ENCODE measurements at places on chromosomes 5 and 9. TPM values are rescaled to one million over a fixed set of nuclear protein-coding genes. Genes with fewer than 3 reads are reported as not detected.
A peak's percentile ranks its signal among the peaks of the same experiment; 100 is the strongest.

DNA sequence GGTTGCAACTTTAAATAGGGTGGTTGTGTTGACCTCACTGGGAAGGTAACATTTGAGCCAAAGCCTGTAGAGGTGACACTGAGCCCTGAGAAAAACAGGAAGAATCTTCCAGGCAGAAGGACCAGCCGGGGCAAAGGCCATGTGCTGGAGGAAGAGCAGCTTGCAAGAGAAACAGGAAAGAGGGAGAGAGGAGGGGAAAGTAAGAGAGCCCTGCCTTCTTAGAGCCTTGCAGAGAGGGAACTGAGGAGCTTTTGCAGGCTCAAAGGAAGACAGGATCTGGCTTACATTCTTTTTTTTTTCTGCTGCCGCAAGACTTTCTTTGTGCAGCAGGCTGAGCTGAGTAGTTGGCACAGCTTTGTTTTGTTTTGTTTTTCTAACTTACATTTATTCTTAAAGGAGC is 17.4 kb downstream of the C9orf153 start:
- DNase-seq = no peak

GRCh38 chr9:81976351-81976750 is 12.2 kb upstream of the SPATA31D1 start:
- DNase-seq = no peak

DNA sequence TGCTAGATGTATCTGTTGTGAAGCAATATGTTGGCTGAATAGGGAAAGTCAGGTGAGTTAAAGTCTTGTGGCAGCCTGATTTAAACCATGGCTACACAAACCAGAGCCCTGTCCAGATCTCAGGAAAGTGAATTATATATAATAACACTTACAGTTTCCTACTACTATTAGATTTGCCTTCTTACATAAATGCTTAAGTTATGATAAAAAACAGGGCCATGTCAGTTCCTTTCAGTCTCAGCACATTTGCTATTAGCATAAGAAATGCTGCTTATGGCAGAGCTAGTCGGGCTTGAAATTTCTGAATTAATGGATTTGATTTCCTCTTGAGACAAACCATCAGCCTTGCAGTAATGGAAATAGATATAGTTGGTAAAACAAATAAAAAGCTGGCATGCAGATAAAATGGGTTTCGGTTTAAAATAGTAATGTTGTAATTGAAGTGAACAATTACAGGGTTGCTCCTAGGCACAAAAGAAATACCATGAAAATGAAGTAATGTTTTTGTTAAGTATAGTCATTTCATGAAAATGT is 664.2 kb upstream of the ZNF608 start:
- DNase-seq = no peak

DNA sequence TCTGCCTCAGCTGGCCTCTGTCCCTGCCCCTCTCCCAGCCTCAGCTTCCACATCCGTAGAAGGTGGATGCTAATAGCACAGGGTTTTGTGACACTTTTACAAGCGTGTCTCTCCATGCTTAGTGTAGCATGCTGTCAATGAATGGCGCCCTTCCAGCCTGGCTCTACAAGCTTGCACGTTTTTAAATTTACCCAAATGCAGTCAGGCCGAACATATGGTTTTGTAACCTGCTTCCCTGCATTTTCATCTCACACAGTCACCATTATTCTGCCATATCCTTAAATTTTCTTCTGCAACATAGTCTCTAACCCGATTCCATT is 28.8 kb downstream of the FAM163B start:
- DNase-seq = no peak

DNA sequence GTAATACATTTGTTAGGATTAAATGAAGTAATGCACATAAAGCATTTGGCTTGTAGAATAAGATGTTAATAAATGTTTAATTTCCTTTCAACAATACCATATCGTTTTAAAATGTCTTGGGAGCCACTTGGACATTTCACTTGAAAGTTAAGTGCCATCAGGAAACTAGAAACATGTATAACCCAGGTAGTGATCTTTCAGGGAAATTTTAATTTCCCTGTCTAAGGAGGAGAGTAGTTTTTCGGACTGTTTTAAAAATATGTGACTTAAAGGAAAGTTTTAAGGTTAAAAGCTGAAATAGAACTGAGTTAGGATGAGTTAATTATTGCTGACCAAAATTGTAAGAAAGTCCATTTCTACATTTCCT is 18.0 kb downstream of the CDC42SE2 start:
- DNase-seq = no peak

DNA sequence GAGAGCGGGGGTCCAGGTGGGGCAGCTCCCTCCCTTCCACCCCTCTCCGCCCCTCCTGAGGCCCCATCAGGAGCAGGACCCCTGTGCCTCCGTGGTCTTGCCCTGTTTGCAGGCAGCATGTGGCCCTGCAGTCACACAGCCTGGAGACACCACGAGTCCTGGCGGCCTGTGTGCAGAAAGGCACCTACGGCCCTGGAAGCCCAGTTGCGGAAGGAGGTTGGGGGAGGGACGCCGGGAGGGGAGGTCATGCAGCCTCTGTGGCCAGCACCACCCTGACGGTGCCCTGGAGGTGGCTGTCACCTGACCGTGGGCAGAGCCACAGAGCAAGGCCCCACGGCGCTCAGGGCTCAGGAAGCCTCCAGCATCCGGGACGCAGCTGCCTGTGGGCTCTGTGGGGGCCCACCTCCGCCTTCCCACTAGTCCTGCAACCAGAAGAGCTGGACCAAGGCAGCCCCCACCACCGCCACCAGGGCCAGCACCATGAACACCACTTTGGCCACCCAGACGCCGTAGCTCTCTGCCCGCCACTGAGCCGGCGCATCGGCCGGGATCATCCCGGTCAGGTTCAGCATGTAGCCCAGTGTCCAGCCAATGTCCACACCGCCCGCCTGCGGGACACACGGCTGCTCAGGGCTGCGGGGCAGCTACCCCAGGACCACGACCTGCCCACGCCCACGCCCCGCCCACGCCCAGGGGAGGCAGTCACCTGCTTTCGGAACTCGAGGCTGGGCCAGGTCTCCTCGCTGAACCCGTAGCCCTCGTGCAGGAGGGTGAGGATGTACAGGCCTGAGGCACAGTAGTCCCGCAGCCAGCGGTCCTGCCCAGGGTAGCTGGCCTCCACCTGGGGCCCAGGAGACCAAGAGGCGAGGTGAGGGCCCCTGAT is 6.4 kb downstream of the ENTPD8 start:
- no peak for DNase-seq

DNA sequence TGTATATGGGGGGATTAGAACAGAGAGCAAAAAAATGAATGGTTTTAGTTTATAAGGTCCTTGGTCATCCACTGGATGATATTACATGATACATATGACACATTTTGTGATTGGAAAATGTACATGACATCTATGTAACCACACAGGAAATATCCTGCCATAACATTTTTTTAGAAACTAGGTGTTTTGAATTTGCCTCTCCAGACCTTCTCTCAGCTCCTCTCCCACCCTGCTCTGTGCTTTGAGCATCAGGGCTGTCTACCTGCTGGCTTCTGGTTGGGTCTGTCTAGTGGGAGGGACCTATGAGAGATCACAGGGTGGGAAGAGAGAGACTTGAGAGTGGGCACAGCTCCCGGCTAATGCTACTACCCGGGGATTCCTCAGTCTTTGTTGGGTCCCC is 24.4 kb downstream of the AKNA start:
- DNase-seq = no peak

GRCh38 chr9:84659313-84659712 is 10.2 kb upstream of the NTRK2 start:
- DNase-seq = no peak

GRCh38 chr5:150783422-150783928 is 4.9 kb downstream of the SMIM3 start:
- peak; percentile 90 for DNase-seq

DNA sequence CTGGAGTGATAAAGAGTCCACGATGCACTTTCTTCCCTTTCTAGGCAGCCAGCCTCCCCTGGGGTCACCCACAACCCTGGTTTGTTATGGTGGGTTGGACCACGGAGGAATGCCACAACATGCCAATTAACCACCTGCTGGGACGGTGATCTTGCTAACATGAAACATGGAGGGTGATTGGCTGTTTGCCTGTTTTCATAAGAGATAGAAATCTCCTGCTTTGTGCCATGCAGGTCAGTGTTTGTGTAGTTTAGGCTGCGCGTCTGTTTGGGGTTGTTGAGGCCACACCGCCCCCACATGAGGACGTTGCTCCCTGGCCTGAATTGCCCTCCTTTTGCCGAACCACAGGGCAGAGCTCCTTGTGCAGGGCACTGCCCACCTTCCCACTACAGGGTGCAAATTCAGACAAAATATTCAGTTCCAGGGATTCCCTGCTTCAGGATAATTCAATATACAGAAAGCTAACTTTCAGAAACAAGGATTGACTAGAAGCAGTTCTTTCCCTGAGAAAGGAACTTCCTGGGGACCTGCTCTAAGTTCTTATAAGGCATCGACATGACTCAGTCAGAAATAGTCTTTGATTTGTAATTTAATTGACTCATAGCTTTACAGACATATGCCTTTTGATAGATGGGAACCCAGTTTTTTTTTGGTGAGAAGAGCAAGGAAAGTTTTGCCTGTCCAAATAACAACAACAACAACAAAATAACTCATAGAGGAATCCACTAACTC is 427.6 kb downstream of the GADD45G start:
- DNase-seq = no peak

GRCh38 chr5:73901455-73901854 is 275.5 kb downstream of the ARHGEF28 start:
- peak; percentile 19 for DNase-seq

- DNase-seq = no peak
Measured at GRCh38 chr5:87787625-87788256, 375.0 kb upstream of the CCNH start.

DNA sequence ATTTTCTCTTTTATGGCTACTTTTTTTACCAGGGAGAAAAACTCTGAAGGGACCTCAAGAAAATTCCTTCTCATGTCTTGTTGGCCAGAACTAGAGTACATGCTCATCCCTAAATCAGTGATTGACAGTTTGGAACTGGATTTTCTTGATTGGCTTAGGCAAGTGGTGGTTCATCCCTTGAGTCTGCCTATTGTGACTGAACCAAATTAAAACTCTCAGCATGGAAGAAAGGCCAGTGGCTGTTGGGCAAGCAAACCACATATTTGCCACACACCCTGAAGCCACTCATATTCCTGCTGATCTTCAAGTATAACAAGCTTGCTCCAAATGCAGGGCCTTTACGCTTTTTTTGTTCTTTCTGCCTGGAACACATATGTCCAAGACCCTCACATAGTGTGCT is 7.2 kb upstream of the HOMER1 start:
- DNase-seq = no peak

DNA sequence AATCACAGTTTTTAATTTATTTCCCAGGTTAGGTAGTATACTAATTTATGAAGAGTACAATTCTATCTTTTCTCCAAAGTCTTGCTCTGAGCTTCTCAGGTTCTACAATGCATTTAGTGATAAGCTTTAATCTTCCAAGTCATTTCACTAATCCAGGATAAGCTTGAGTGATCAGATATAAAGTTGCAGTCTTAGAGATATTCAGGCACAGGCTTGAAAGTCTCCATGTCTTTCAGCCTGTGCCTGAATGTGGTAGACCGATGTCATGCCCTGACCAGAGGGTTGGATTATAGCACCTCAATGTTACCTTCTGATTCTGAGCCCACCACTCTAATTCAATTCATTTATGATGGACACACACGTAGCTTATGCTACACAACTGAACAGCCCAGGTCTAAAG is 3.2 kb downstream of the CRHBP start:
- DNase-seq = no peak

DNA sequence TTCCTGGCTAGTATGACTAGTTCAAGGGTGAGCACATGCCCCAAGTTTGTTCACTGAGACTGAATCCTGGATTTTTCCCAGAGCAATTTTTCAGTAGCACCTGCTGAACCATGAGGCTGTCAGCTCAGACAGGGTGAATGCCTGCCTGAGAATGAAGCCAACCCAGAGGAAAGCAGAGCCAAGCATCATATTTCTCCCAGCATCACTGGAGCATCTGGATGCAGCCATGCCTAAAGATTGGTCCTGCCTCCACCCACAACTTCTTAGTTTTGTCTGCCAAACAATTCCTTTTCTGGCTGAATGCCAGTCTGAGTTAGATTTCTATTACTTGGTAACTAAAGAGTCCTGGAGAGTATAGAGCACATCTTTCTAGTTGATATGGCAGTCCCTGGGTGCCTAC is 343.6 kb downstream of the CSNK1G3 start:
- DNase-seq = no peak

GRCh38 chr9:81266086-81266485 is 423.3 kb downstream of the TLE1 start:
- no peak for DNase-seq

GRCh38 chr9:126374366-126374781 is 47.7 kb downstream of the MVB12B start:
- DNase-seq = no peak

GRCh38 chr5:148853868-148854267 is 27.5 kb downstream of the ADRB2 start:
- DNase-seq = no peak

GRCh38 chr5:134174841-134175839 is 1.6 kb downstream of the SKP1 start:
- DNase-seq = no peak

GRCh38 chr5:34598177-34598794 is 57.8 kb upstream of the RAI14 start:
- DNase-seq = peak; percentile 73

- no peak for DNase-seq
Measured at GRCh38 chr9:88605512-88606362, 70.8 kb downstream of the NXNL2 start.

DNA sequence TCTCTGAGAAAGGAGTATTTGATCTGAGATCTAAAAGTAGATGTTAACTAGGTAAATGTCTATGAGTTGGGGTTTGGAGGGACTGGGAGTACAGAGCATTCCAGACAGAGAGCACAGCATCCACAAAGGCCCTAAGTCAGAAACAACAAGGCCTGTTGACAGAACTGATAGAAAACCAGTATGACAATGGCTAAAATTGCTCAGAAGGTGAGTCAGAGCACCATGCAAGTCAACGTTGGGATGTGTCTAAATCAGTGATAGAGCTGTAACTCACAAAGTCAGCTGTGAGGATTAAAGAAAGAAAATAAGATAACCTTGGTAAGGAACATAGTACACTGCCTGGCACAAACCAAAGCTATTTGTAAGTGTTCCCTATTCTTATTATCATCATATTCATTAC is 124.0 kb downstream of the CETN3 start:
- no peak for DNase-seq

Gene SHLD3
- polyA plus RNA-seq = 6.1 TPM

Gene PCDHB10
- polyA plus RNA-seq = 2.9 TPM

Gene IL5
- polyA plus RNA-seq = 0.07 TPM

Gene ANKH
- polyA plus RNA-seq = 85.6 TPM

Gene SLC1A1
- 42.5 TPM for polyA plus RNA-seq

Gene BASP1
- 26.3 TPM for polyA plus RNA-seq

Gene PITX1
- polyA plus RNA-seq = 19.6 TPM

Gene SLC31A1
- polyA plus RNA-seq = 32.2 TPM

Gene IL3
- not detected for polyA plus RNA-seq

Gene PCDHGB5
- 1.8 TPM for polyA plus RNA-seq

Gene PCSK5
- polyA plus RNA-seq = 123 TPM

Gene PRSS3
- polyA plus RNA-seq = 97.9 TPM

Gene PDE8B
- polyA plus RNA-seq = 4.0 TPM

Gene DELE1
- polyA plus RNA-seq = 123 TPM

Gene TUT7
- polyA plus RNA-seq = 24.7 TPM

Gene ABLIM3
- polyA plus RNA-seq = 7.2 TPM

Measured in large intestine (tissue), 12 donors.